LHCN-M2 (cell line): ENCODE measurements at places on chromosomes 16 and 17. TPM values are rescaled to one million over a fixed set of nuclear protein-coding genes. Genes with fewer than 3 reads are reported as not detected.

GRCh38 chr17:19011581-19011980 is 7.0 kb upstream of the FAM83G start:
- DNase-seq: no peak

Gene SDK2
- total RNA-seq: under 0.01 TPM in 1 of 2 replicates, not detected in the other

- DNase-seq: peak; percentile 81
These were observed at the start of gene ASPHD1 for GRCh38 chr16:29900102-29900887. Gene ASPHD1 (plus strand): TSS chr16:29900488. CDS start chr16:29900972, 484 bp downstream.

GRCh38 chr17:33725675-33726271 is 432.7 kb upstream of the ASIC2 start:
- DNase-seq: no peak

DNA sequence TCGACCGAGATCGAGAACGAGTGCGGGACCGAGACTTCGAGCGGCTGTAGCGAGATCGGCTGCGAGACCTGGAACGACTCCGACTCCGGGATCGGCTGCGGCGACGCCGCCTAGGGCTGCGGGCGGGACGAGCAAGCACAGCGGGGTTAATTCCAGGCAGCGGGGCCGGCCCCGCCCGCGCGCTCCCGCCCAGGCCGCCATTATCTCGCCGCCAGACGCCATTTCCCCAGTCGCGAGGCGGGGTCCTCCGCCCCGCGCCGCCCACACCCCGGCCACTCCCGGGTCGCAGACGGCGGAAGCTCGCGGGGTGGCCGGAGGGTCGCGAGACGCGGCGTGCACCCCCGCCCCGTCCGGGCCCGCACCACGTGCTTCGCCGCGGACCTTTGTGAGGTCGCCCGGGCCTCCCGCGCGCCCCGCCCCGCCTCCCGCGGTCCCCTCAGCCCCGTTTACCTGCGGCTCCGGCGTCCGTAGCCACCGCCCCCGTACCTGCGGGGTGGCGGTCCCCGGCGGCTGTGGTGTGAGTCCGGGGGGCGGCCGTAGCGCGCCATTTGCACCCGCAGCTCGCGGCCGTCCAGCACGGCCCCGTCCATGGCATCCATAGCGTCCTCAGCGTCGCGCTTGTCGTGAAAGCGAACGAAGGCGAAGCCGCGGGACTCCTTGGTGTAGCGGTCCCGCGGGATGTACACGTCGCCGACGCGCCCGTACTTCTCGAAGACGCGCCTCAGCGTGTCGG is 616 bp downstream of the SRSF2 start:
- peak; percentile 39 for DNase-seq

- DNase-seq: no peak
These were observed 38.8 kb downstream of the WSCD1 start for GRCh38 chr17:6108987-6109386.

DNA sequence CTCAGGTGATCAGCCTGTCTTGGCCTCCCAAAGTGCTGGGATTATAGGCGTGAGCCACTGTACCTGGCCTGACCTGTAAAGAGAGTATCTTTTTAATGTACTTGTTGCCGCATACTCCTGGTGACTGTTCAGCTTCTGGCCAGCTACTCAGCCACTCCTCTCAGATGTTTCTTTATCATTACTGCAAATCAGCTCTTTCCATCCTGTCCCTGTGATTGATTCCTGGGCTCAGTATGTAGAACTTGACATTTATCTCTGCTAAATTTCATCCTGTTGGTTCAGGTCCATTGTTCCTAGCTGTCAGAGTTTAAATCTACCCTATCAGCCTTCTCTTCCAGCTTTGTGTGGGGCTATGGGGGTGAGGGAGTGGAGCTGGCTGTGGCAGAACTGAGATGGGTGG is 211.5 kb upstream of the ASIC2 start:
- DNase-seq: no peak

Gene CD300H
- total RNA-seq: not detected in 2 replicates

Gene GCGR
- total RNA-seq: not detected in 2 replicates

DNA sequence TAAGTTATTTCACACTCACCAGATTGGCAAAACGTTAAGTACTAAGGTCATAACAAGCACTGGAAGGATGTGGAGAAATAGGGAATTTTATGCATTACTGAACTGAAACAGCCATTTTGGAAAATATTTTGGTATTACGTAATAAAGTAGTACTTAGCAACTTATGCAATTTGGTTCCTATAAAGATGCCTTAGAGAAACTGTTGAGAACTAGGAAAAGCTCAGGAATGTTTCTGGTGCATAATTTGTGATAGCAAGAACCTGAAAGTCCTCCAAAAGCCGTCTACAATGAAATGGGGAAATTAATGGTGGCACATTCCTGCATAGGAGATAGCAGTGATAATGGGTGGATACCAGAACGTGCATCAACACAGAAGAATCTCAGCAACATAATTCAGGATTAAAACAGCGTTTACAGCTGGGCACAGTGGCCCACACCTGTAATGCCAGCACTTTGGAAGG is 472.5 kb downstream of the WWOX start:
- DNase-seq: no peak

Gene CD300E
- total RNA-seq: not detected in 2 replicates

DNA sequence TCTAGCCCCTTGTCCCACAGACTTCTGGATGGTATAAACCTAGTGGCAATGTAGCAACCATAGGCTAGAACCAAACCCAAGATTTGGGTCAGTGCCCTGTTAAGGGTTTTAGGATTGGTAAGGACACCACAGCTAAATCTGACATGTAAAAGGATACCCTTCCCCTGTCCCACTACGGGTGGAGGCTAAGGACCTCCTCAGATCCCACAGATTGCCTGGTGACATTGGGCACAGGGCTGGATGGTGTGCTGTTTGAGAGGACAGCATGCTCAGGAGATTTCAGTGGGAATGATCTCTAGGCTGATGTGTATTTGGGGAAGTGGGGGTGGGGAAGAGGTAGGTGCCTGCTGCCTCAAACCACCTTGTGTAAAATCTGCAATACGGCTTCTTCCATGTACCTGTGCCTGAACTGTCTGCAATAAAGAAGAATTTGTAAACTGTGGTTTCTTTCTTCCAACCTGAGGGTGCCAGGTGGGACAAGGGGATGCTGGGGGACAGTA is 671 bp upstream of the EDC4 start:
- DNase-seq: no peak

DNA sequence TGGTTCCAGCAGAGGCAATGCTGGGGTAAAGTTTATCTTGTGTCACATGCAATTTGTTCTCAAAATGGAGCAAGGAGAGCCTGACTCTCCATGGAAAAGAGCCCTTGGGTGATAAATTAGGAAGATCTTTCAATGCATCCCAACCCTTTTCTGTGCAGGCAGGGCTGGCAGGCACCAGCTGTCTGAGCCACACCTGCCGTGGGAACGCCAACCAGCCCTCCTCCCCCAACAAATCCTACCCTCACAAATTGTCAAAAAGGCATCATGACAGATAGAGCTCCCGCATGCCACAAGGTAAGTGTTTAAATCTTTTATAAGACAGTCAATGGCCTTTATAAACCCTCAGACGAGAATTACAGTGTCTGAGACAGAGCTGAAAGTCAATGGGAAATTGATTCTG is 418.5 kb upstream of the CDH5 start:
- DNase-seq: no peak

- no peak for DNase-seq
These were observed 13.9 kb downstream of the LRRC37B start for GRCh38 chr17:32020943-32021614.

GRCh38 chr16:89155851-89156739 is 15.5 kb upstream of the CDH15 start:
- peak; percentile 5 for DNase-seq

- DNase-seq: peak; percentile 26
These were observed 18.0 kb downstream of the C17orf75 start for GRCh38 chr17:32323811-32324491.

- no peak for DNase-seq
These were observed 13.5 kb upstream of the INPP5K start for GRCh38 chr17:1529863-1530262.

- peak; percentile 90 for DNase-seq
These were observed 16.3 kb upstream of the BCAR1 start for GRCh38 chr16:75267631-75268264.

Gene FNDC8
- not detected in 2 replicates for total RNA-seq

GRCh38 chr16:51526621-51527020 is 375.6 kb upstream of the SALL1 start:
- no peak for DNase-seq

DNA sequence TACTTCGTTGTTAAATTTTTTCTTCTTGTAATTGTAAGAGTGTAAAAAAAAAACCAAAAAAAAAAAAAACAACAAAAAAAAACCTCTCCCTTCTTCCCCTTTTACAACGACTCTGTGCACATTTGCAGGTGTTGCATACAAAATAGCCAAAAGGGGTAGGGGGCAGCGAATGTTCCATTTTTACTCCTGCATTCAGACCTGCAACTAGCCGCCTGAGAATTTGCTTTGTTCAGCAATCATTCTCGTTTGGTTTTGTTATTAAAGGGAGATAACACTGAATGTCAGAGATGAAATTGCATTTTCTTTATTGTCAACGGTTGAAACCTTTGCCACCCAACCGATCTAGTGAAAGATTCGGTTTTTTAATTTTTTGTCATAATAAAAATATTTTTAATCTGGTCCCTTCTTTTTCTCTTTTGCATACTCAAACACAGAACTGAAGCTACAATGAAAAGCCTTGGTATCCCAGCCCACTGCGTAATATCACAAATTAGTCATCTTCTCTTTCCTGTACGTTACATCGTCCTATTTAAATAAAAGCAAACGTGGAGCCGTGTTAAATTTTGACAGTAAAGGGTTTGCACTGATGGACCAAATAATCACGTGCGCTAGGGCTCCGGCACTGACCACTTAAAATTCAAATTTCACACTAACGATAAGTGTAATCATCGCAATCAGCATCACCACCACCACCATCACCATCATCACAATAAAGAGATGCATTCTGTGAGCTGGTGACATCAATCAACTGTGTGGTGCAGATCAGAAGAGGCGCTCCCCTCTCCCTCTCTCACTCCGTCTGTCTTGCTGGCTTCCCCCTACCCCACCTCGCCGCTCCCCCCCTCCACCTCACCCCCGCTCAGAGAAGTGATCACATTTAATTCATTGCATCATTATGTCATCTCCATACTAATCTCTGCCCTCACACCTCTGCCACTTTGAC is 406.2 kb upstream of the PSMD7 start:
- no peak for DNase-seq

- DNase-seq: no peak
These were observed 28.2 kb downstream of the SF3B3 start for GRCh38 chr16:70551788-70552187.

Gene PDIA2
- 0.29 and 1.2 TPM in 2 replicates for total RNA-seq

Gene FLII
- 284 and 286 TPM in 2 replicates for total RNA-seq

DNA sequence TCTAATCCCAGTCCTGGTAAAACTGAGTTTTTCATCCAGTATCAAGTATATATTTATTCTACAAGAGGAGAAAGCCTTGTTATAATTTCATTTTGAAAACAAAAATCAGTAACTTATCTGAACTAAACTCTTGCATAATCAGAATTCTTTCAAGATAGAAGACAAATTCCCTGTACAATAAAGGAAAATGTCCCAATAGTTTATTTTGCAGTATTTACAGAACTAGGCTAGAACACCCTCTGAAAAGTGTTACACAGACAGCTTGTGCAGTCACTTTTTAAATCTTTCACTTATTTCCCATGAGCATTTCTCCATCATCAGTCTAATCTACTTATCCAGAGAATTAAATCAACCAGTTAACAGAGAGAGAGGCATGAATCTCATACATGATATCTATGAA is 48.5 kb downstream of the SPOP start:
- DNase-seq: no peak

DNA sequence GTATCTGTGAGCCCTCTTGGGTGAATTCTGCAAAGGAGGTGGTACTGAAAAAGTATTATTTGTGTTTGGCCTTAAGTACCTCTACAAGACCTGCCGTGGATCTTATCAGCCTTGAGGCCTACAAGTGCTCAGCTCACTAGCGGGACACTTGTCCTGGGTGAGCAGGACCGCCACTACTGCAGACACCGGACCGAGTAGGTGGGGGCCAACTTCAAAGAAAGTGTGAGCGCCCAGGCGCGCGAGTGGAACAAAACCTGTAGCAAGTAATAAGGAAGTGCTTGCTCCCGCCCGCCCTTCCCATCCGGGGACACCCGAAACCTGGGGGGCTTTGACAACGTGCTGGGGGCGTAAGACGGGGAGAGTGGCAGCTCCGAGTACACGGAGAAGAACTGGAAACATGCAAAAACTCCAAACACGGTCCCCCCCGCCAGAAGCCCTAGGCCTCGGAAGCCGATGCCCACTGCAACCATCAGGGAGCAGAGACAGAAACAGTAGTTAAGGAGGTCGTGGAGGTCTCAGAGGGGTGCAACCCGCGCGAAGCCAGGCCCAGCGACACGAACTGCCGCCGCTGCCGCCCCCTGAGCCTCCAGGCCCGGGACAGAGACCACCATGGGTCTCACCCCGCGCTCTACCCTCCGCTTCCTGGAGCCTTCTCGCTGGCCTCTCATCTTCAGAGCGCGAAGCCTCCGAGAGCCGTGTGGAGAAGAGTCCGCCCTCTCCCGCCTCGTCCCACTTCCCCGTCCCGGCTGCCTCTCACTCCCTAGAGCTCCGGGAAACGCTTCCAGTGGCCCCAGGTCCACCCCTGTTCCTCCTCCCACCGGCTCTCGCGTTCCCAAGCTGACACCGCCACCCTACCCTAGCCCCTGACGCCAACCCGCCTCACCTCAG is 537 bp downstream of the CNOT1 start:
- DNase-seq: no peak

GRCh38 chr16:78100112-78100467 is 636 bp downstream of the WWOX start:
- DNase-seq: peak; percentile 31

- DNase-seq: no peak
These were observed 15.6 kb downstream of the NACA2 start for GRCh38 chr17:61575352-61575975.

GRCh38 chr16:5925850-5926249 is 828.3 kb upstream of the EEF2KMT start:
- DNase-seq: no peak

GRCh38 chr17:1077986-1078711 is 81.2 kb downstream of the TIMM22 start:
- DNase-seq: no peak

- DNase-seq: no peak
These were observed 210.1 kb upstream of the NLRP1 start for GRCh38 chr17:5794385-5794784.

DNA sequence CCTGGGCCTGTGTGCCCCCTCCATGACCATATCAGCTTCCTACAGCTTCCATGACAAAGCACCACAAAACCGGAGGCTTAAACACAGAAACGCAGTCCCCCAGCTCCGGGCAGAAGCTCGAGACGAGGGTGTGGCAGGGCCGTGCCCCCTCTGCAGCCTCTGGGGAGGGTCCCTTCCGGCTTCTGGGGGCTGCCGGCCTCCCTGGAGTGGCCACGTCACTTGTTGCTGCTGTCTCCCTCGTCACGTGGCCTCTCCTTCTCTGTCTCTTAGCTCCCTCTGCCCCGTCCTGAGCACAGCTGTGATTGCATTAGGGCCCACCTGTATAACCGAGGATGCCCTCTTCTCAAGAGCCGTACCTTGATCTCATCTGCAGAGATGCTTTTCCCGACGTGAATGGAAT is 64.6 kb downstream of the JPH3 start:
- DNase-seq: no peak
